ENCODE measurements at places on chromosomes 1 and 21.

DNA sequence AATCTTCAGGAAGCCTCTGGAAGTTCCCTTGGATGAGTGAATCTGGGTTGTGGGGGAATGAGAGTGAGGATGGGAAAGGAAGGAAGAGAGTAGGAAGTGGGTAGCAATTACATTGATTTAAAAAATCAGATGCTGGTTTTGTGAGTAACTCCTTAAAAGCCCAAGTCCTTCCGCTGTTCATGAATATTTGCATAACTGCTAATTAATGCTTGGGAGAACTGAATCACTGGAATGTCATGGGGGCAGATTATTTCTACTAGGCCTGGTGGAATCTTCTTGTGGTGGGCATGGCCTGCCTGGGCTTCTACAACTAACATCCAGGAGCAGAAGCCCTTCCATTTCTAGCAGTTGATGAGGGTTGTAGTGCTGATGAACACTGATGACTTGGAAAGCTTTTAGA, 52.7 kb downstream of the FASLG start:
- DNase-seq, result no peak

- DNase-seq, result no peak
Measured at GRCh38 chr1:109902204-109902985, 8.3 kb upstream of the CSF1 start.

DNA sequence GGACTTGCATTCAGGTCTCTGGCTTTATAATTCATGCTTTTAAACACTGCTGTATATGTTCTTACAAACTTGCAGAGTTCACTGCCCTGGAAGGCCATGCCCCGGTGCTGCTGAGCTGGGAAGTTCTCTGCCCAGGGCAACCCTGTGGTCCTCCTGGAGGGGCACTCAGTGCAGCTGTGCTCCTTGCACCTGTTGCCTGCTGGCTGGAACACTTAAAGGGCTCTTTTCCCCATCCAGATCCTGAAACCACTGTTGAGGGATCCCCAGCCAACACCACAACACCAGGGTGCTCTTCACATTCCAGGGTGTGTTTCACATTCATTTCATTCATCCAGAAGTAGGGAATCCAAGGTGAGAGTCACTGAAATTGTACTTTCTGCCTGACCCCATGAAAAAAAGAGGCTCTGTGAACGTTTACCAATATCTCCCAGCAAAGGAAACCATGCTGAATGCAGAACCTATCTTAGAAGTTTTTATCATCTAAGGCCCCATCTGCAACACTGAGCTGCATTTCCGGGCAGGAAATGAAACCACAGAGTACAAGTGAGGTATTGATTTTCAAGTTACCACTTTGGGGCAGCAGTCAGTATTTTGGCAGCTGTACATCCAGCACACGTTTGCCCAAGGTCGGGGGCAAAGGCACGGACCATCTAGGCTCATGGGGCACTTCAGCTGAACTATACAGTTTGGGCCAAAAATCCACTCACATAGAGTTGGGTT, 16.4 kb upstream of the KIAA0040 start:
- DNase-seq, result no peak

GRCh38 chr1:181101581-181102226, 13.2 kb downstream of the IER5 start:
- peak; percentile 57 for DNase-seq

DNA sequence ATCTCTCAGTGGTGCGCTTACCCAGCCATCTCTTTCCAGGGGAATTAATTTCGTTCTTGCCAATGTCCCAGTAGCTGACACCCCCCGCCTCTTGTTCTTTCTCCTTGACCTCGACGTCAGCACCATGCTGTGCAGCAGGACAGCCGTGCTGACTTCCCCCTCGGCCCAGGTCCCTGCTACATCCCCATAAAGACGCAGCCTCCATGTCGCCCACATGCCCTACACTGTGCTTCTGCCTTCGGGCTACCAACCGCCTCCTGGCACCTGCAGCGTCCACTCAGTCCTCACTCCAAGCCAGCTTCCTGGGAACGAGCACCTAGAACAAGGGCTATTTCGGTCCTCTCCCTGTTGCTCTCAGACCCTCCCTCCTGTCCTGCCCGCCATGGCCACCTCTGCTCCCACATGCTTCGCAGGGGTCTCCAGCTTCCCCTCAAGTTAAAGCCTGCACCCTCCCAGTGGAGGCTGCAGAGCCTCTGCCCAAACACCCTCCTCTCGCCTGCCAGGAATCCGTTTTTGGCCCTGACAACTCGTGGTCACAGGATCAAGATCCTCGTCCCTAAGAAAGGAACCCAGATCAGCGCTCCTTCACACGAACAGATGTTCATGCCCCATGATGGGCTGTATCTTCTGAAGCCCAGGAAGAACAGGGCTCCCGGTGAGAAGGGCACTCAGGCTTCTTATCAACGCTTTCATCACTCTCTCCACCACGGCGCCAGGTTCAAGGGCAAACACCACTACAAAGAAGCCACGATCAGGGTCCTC, 109.7 kb downstream of the NPHP4 start:
- DNase-seq, result no peak

GRCh38 chr1:181119093-181119989, 30.8 kb downstream of the IER5 start:
- no peak for DNase-seq

GRCh38 chr21:46205166-46205565, 20.9 kb upstream of the SPATC1L start:
- no peak for DNase-seq

DNA sequence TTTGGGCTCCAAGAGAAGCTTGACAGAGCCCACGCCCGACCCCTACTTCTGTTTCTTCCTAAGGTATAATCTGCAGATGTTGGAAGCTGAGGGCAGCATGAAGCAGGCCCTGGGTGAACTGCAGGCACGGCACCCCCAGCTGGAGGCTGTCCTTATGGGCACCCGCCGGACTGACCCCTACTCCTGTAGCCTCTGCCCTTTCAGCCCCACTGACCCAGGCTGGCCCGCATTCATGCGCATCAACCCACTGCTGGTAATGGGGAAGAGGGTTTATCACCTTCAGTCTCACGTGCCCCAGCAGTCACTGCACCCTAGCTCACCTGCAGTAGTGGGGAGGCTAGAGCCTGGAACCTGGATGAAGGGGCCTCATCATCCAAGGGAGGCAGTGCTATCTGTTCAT, 3.1 kb upstream of the LENEP start:
- no peak for DNase-seq

- no peak for DNase-seq
Measured at GRCh38 chr1:244060117-244060516, 9.0 kb downstream of the ZBTB18 start.

DNA sequence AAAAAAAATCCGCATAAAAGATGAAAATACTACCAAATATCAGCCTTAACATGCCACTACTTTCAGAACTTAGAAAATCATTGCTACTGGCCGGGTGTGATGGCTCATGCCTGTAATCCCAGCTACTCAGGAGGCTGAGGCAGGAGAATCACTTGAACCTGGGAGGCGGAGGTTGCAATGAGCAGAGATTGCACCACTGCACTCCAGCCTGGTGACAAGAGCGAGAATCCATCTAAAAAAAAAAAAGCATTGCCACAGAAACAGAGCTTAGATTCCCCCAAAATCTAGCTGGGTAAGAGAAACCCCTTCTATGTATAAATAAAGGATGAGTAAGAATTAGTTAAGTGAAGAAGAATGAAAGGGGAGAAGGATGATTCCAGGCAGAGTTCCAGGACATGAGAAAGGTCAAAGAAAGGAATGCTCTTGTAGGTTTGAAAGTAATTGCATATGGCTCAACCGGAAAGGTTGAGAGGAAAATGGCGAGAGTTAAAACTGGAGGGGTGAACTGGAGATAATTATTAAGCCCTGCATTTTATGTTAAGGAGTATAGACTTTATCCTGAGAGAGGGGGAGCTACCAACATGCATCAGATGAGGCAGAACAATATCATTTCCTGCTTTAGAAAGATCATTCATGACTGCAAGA, 19.7 kb upstream of the NRDC start:
- no peak for DNase-seq

DNA sequence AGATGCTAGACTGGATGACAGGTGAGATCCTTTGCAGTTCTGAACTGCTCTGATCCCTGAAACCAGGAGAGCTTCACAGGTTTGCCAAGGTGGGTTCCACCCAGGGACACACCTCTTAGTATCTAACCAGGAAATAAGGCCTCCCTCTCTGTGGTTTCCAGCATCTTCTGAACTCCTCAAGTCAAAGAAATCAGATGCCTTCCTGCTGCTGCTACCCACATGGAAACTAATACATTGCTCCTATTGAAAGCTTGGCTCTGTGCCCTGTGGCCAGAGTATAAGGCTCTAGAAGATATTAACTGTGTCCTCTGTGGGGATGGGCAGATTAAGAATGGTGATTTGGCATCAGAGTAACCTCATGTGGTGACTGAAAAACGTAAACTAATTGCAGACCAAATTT, 75.0 kb upstream of the MRPS6 start:
- DNase-seq, result no peak

- DNase-seq, result no peak
Measured at GRCh38 chr21:33116676-33117075, 46.7 kb downstream of the OLIG1 start.

DNA sequence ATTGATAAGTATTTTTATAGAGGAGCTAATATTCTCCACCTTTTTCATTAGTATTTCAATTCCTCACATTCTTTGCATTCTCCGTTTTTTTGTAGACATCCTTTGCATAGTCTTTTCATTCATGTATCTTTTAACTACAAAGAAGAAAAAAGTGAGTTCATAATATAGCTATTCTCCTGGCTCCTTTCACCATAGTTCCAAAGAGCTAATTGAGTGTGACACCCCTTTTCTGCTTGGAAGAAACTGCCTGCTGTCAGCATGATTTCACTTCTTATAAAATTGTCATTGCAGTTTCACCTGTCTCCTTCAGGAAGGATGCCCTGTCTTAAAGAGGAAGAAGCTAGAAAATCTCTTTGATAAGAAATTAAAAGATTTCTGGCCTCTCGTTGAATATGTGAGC, 991.1 kb downstream of the KCNT2 start:
- no peak for DNase-seq

DNA sequence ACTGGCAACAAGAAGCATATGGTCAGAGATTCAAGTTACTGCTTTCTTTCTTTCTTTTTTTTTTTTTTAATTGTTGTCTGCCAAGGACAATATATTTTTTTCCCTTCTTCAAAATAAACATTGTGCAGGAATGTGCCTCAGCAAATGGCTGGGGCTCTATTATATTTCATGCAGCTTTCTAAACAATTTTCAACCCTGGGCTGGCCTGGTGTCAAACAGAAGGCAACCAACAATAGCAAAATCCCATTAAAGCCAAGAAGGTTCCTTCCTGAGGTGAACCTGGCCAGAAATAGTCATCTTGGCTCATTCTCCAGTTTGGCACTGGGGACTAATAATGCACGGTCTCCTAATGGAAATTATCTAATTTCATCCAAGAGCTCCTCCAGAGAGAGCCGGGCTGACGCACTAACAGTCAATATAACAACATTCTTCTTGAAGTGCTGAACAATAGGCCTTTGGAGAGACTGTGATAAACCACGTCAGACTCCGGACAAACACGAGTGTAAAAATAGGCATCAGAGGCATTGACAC, 35.7 kb upstream of the HLX start:
- no peak for DNase-seq

DNA sequence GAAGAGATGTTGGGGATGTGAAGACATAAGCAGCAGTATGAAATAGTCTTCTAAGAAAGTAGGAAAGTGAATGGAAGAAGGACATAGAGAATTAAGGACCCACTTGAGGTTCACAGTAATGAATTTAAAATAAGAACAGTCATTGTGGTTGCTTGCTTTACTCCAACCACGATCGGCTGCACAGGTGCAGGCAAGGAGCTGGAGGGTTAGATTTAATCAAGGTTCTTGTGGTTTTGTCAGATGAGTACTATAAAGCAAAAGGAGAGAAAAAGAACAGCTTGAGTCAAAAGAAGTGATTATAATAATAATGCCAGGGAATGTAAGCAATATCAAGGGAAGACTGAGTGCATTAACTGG, 46.1 kb upstream of the RBM34 start:
- DNase-seq, result no peak

GRCh38 chr1:186578325-186579016, 101.8 kb downstream of the PTGS2 start:
- no peak for DNase-seq

GRCh38 chr1:11335417-11336056, 62.5 kb downstream of the UBIAD1 start:
- DNase-seq, result no peak

DNA sequence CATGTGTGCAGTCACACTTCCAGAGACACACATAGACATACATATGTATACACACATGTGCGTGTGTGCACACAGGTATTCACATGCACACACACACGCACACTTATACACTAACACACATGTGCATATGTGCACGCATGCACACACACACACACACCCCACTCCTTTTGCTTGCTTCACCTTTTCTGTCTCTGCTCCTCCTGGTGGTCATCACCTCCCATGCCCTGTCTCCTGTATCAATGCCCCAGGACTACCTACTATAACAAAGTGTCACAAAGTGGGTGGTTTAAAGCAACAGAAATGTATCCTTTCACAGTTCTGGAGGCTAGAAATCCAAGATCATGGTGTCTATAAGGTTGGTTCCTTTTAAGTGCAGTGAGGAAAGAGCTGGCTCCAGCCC, 27.4 kb downstream of the ETS2 start:
- DNase-seq, result no peak

DNA sequence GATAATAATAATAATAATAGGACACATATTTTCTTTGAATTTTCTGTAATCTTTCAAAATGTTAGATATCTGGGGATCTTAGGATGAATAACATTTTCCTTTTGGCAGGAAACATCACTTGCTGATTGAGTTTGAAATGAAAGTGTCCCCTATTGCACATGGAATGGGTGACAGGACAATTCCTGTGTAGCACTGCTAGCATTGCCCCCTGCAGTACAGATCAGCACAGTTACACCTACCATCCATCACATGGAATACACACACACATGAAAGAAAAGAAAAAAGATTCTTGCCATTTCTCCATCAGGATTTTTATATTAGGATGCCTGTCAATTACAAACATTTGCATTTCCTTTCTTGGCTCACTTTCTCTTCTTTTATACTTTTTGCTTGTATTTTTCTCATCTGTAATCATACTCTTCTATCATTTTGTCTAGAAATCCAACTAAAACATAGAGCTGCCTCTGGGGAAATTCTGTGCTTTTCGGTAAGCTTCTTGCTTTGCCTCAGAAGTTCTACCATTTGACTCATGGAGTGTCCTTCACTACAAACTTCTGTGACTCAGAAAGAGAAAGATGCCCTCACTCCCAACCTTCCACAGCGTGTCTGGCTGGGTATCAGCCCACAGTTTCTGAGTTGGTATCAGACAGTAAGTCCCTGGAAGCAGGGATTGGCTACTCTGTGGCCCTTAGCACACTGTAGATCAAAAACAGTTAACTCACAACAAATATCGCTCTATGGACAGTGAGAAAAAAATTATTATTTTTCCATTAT, 641.2 kb downstream of the PTPRC start:
- DNase-seq, result no peak

GRCh38 chr1:50422946-50423669, at the start of gene DMRTA2:
Gene DMRTA2 (minus strand): TSS chr1:50423443. CDS start chr1:50421536, 1,907 bp downstream.
- peak; percentile 82 for DNase-seq

DNA sequence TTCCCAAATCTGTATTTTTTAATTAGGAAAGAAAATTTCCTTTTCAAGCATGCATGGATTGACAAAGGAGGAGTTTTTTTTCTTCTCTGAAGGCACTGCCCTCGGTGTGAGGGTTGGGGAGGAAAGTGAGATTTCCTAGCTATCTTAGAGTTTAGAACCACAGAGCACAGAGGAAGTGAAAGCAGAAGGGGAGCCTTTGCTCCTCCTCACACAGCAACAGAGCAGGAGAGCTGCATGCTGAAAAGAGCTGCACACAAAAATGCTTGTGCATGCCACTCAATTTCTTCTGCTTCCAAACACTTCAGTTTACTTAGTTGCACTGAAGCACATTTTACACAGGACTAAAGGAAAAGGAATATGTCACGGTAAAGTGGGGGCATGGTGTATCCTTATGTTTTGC, 308.1 kb downstream of the GPATCH2 start:
- no peak for DNase-seq

- DNase-seq, result no peak
Measured at GRCh38 chr1:18814874-18815531, 44.5 kb downstream of the TAS1R2 start.

Data from NCI-H2029 (cell line).